ENCODE measurements at places on chromosomes 16 and 17.
A peak's percentile ranks its signal among the peaks of the same experiment; 100 is the strongest.

DNA sequence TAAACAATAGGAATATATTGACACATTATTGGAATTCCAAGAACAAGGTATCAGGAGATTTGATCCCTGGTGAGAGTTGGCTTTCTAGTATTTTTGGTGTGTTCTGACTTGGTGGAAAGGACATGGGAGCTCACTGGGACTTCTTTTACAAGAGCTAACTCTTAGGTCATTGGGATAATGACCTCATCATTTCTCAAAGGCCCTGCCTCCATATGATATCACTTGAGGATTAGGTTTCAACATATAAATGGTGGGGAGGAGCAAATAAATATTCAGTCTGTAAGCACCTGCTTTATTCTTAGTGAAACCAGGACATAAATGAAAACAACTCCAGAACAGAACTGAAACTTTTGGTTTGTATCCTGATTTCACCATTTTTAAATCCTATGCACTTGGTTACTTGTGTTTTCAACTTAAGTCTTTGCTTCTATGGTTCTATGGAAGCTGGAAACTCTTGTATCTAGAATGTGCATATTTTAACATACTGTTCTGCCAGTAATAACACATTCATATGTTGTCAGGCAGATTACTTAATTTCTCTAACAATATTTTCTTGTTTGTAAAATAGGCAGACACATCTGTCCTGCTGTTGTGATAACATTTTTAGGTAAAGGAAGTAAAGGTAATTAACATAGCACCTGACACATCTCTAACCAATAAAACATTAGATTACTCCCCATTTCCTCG lies 1527.7 kb upstream of the CDH8 start:
- no peak for DNase-seq

- no peak for DNase-seq
Measured at GRCh38 chr16:14015033-14015432, 56.1 kb upstream of the MRTFB start.

DNA sequence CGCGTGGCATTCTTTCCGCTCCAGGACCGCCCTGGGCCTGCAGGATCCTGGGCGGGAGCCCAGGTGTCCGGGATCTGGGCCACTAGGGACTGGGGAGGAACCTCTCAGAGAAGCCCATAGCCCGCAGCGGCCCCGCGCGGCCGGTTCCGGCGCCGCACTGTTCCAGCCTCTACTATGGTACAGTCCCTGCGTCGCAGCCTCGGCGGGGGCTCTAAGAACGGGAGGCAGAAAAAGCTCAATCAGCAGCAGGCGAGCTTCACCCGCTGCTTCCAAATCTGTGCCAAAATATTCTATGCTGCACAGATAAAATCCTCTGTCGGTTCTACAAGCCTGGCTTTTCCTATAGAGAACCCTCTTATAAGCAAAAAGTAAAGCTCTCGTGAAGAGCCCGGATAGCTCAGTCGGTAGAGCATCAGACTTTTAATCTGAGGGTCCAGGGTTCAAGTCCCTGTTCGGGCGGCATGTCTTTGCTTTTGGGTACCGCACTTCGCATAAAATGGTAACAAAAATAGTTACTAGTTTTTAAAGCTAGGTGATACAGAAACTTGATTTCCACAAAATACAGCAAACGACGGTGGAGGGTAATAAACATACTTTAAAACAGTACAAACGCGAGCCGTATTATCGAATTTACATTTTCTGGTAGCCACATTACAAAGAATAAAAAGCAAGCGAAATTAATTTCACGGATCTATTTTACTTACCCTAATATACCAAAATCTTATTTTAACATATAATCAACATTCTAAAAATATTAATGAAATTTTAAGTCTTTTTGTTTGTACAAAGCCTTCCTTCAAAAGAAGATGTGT lies 661 bp upstream of the ALOXE3 start:
- peak; percentile 64 for DNase-seq

- DNase-seq, result peak; percentile 46
Measured at GRCh38 chr17:41738077-41738800, 3.8 kb upstream of the HAP1 start.

GRCh38 chr16:62156971-62157370 lies 120.7 kb upstream of the CDH8 start:
- no peak for DNase-seq

DNA sequence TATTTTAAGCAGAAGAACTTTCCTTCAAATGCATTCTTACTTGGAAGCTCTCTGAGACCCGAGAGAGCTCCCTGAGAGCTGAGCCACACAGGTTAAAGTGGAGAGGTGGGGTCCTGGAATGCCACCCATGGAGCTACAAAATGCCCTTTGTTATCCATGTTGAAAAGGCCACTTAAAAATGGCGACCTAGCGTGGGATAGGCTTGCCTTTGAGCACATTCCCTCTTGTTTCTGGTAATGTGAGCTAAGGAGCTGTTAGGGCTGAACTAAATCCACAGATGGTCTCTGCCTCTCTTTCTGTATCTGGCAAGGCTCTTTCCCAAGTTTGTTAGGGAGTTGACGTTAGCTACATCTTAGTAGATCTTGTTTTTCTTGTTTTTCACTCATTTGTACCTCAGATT lies 171.6 kb downstream of the SNX29 start:
- DNase-seq, result no peak

All from T-helper 1 cell (primary cell).